Caki2 (cell line): ENCODE measurements at places on chromosomes 2 and 18. TPM values are rescaled to one million over a fixed set of nuclear protein-coding genes. Genes with fewer than 3 reads are reported as not detected.

- DNase-seq, result peak; percentile 65
Measured at GRCh38 chr18:12597760-12598159, 60.1 kb downstream of the SPIRE1 start.

CDH19 gene
- not detected in 2 replicates for total RNA-seq

RIT2 gene
- total RNA-seq, result not detected in 2 replicates

SOS1 gene
- total RNA-seq, result 8.7 and 9.5 TPM in 2 replicates

DNA sequence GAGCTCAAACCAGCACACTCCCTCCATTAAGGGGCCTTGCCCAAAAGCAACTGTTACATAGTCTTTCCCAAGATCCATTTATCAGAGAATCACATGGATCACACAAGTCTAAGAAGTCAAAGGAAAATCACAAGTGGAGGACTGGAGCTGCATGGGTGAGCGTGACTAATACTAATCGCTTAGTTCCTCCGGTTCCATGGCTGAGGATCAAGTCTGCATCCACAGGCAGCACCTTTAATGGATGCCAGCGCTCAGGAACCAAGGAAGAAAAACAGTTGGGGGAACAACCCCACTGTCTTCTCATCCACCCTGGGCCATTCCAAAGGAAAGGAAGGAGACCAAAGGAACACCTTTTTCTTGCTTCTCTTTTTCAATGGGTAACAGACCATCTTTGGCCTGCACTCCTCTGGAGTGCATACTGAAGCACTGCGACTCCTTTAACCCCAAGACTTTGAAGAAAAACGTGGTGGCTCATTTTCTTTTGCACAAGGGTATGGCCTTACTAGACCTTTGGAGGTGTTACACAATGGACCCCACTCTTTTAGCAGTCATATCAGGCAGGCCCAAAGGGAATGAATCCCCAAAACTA, 9.2 kb upstream of the WDR33 start:
- DNase-seq, result peak; percentile 21

GRCh38 chr2:66929632-66930338, 467.3 kb upstream of the ETAA1 start:
- DNase-seq, result no peak

- DNase-seq, result peak; percentile 63
Measured at GRCh38 chr2:142974288-142975024, 97.0 kb downstream of the KYNU start.

ACOXL gene
- total RNA-seq, result 0.06 TPM in 1 of 2 replicates, not detected in the other
